ENCODE measurements at places on chromosomes 4 and X.

GRCh38 chr4:55338486-55338885 lies 7.6 kb upstream of the SRD5A3 start:
- DNase-seq: no peak

DNA sequence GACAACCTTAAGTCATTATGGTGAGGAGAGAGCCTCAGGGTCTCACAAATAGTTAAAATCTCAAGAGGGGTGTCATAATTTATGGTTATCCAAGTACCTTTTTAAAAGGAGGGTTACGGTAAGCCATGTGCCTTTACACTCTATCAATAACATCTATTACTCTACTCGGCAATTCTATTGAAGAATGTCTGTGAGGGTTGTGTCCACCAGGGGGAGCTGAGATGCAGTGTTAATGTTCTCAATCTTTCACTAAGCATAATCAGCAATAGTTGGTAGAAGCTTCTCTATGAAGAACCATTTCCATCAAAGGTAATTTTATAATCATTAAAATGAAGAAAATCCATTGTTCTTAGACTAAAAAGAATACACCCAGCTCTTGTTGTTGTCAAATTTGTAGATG lies 457.4 kb downstream of the CENPC start:
- no peak for DNase-seq

DNA sequence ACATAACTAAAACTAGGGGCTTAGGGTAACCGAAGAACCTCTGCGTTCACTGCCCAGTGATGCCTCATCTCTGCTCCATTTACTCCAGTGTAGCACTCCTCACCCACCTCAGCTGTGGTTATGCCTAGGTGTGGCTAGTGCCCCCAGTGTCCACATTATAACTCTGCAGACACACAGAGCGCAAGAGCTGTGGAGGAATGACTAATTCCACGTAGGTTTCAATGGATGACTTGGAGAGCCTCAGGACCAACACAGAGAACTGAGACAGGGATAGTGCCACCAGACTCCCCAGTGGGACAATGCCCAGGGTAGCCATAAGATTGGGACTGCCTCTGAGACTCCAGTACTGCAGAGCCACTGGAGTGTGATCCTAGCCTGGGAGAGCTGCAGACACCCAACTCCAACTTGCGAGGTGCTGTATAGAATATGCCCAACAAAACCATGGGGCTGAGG lies 542.4 kb upstream of the DIPK2B start:
- no peak for DNase-seq

DNA sequence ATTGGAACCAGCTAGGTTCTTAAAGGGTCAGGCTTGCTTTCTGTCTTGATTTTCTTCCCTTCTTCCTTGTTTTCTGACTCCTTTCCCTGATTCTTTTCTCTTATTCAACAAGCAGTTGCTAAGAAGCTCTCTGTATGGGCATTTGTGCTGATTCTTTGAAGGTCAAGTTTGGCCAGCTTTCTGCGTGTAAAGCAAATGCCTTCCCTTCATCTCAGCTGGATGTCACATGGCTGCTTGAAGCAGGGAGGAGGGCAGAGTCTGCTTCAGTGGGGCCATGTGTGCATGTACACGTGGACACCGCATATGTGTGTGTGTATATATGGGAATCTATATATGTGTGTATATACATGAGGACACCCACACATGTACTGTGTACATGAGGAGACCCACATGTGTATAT lies 139.9 kb upstream of the ATP6AP2 start:
- DNase-seq: no peak

DNA sequence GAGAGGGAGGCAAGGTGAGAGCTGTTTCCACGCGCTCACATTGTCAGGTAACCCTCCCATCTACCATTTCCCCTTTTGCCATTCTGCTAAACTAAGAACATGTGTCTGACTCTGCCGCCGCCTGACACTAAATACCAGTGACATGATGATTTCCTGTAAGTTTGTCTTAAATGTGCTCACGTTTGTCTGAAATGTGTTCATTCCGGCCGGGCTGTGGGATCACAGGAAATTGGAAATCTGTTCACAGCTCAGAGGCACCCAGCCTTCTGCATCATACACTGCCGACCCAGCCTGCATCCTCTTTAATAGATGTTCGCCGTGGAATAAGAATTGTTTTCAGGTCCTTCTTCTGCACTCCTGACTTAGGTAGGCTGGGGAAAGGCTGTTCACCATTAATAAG lies 336.2 kb upstream of the PPARGC1A start:
- no peak for DNase-seq

- DNase-seq: no peak
Observed at GRCh38 chrX:13837290-13837745, 20.4 kb upstream of the GPM6B start.

GRCh38 chrX:56498756-56499155 lies 64.7 kb upstream of the UBQLN2 start:
- DNase-seq: no peak

DNA sequence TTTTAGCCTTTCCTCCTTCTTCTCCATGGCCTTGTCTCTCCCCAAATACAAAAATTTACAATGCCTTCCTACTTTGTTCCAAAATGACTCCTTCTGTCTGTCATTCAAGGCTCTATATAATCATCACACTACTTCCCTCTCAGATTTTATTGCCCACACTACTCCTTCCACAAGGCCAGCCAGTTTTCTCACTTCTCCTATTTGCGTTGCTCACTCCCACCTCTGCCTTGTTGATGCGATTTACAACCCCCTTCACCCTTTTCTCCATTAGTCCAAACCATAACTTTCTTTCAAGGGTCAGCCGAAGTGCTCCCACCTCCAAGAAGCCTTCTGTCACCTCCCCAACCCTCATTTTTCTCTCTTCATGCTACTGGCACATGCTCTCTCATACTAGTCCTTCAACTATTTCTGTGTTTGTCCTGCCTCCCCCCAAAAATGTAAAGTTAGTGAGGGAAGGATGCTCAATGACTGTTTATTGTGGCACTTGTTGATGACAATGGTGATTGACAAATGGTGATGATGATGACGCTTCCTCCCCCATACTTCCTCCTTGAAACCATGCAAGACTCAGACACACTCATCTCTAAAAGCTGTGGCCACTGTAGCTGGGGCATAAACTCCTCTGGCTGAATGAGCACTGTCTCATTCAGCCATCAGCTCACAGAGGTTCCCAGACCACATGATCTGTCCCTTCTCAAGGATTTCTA lies 2.7 kb upstream of the XKRX start:
- DNase-seq: no peak
